ENCODE measurements at places on chromosomes 11 and 22.
A peak's percentile ranks its signal among the peaks of the same experiment; 100 is the strongest.

DNA sequence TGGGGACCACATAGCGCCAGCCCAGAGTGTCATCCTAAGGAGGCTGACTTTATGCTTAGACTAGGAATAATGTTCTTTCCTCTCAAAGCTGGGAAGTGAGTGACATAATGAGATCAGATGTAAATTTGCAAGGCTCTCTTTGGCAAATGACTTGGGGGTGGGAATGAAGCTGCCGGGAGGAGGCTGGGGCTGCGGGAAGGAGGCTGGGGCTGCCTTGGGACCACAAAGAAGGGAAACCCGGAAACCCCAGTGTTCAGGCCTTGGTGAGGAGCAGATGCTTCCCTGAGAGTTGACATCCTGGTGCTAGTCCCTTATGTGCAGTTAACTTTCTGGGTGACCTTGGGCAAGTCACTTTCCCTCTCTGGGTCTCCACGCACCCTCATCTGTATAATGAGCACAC, 182.0 kb downstream of the CHST1 start:
- DNase-seq = no peak

DNA sequence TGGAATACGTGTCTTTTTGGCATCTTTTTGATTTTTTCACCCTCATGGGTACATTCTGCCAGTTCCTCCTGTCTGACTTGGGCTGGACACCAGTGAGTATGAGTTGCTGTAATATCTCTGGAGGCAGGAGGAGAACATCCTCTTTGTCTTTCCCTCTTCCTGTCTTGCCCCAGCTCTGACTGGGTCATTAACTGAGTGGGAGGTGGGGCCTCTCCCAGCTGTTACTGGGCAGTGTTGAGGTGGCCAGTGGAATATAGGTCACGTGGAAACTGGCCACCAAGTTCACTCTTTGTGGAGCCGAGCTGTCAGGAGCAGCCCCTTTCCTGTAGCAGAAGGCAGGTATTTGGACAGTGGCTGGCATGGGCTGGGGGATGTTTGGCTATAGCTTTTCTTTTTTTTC, 2.2 kb downstream of the GLB1L2 start:
- no peak for DNase-seq

DNA sequence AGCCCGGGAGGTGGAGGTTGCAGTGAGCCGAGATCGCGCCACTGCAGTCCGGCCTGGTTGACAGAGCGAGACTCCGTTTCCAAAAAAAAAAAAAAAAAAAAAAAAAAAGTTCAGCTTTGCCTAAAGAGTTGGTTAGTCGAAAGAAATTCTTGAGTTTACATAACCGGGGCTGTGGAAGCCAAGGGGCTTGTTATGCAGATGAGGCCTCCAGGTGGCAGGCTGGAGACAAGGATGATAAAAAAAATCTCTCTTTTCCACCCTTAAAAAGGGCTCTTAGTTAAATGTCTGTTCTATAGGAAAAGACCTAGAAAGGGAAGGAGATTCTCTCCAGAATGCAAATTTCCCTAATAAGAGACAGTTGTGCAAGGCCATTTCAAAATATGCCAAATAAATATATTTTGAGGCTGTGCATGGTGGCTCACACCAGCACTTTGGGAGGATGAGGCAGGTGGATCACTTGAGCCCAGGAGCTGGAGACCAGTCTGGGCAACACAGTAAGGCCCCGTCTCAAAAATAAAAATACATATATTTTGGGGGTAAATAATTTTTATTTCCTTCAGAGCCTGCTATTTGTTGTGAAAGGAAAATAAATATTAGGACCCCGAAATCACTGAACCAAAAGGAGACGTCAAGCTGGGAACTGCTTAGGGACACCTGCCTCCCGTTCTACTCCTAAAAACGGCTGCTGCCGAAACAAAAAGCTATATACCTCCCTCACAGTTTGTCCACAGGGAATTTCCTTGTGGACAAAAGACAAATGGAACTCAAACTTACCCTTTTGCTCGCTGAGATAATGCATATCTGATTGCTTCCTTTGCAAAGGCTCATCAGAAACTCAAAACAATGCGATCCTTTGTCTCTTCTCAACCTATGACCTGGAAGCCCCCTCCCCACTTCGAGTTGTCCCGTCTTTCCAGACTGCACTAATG, 2.4 kb upstream of the IFITM2 start:
- no peak for DNase-seq

DNA sequence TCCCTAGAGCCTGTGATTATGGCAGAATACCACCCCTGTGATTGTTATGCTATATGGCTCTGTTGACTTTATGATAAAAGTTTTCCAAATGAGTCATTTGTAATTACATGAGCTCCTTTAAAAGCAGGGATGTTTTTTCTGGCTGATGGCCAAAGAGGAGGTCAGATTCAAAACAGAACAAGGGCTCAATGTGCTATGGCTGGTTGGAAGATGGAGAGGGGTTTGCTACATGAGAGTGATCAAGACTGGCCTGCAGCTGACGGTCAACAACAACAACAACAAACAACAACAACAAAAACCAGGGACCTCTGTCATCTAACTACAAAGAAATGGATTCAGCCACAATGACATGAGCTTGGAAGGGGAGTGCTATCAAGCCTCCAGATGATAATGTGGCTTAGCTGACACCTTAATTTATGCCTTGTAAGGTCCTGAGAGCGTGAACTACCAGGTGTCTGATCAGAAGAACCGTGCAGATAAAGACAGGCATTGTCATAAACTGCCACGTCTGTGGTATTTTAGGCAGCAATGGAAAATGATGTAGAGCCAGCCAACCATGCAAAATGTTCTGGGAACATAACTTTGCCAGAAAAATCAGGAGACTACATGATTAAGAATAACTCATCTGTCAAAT, 47.2 kb downstream of the PIWIL3 start:
- DNase-seq = peak; percentile 51

DNA sequence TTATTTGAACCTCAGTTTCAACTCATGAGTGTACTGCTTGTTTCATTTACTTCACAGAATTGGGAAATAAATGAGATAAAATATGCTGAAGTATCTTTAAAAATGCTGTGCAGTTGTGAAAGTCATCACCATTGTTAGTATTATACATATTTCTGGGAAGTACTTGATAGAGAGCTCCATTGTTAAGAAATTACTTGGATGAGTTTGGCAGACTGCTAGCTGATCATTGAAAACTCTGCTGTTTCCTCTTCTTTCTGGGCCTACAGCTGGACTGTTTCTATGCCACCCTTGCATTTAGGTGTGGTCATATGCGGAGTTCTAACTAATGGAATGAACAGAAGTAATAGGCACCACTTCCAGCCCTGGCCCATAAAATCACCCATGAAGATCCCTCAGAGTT, 10.0 kb downstream of the SIK2 start:
- DNase-seq = no peak

GRCh38 chr11:71163371-71163770, 89.0 kb downstream of the SHANK2 start:
- DNase-seq = no peak

DNA sequence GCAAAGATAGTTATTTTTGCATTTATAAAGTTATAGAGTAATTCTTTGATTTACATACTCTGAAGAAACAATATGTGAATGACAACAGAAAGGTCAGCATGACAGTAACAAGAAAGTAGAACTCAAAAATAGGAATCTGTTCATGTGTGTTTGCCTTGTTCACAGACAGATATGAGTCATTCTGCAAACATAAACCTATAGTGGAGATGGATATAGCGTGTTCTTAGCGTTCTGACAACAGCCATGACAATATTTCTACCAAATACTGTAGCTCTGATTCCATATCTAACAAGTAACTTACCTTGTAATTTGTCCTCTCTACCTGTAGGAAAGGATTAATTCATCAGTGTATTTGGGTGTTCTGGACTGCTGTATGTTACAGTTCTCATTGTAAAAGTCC, 208.5 kb upstream of the MTMR2 start:
- no peak for DNase-seq

- no peak for DNase-seq
Measured at GRCh38 chr11:20618083-20618482, 18.7 kb downstream of the SLC6A5 start.

- peak; percentile 74 for DNase-seq
Measured at GRCh38 chr11:45102810-45103621, 43.4 kb upstream of the PRDM11 start.

GRCh38 chr11:69529001-69529400, 47.5 kb downstream of the LINC01488 start:
- DNase-seq = no peak

DNA sequence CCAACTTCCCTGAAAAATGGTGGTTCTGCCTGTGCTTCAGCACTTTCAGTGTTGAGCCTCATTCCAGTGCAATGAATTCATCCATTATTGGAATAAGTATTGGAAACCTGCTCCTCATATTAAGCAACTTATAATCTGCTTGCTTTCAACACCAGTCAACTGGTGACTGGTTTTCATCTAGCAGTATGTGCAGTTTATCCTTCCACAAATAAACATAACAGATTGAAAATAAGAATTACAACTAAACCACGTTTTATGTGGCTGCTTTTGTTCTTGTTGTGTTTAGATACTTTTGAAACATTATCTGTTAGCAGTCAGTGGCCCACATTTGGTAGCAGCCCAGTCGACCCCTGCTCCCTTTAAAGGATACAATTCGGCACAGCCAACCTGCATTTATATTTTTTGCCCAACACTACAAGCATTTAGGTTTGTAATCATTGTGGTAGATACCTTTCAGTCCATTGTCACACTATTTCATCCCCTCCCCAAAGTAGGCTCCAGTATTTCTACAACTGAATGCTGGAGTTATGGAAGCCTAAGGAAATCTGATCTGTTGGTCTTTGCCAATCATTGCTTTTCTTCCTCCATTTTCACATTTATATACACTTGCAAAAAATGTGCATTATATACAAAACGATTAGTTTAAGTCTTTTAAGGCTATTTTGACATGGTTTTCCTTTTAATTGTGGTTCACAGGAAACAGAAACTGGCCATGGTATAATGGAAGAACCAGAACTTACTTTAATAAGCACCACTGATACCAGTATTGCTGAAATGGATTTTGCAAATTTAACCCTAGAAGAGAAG, 13.1 kb downstream of the TAF1D start:
- no peak for DNase-seq

DNA sequence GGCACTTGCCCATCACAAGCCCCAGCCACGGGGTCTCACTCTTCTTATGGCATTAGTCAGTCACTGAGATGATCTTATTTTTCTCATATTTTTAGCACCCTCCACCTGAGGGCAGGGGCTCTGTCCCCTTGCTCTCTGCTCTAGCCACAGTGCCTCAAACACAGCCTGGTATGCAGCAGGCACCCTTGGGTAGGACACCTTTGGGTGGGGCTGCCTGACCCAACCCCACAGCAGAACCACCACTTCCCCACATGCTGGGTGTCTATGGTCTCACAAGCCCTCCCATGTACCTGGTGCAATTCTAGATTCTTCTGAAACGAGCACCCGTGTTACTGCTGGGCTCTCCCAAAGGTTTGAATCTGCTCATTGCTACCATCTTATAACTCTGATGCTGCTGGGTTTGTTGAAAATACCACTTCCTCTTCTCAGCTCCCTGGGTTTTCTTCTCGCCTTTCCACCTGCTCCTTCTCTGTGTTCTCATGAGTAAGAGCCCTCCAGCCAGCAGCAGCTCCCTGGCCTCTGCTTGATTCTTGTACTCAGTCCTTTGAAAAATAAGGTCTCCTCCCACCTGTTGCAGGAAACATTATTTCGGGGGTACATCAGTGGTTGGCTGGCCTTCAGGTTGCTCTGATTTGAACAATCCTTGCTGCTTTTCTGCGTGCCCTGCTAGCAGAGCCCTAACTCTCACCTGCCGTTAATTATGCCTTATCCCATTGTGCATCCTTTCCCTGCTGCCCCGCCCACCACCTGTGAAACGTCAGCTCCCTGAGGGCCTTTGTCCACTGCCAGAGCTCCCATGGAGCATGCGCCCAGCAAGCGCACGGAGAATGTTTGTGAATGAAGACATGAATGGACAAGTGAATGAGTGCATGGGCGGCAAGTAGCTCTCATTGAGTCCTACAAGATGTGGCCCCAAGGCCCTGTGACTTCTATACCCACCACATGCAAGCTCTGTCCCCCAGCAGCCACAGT, 1181.6 kb downstream of the TBC1D22A start:
- no peak for DNase-seq

GRCh38 chr22:21014726-21015465, at the start of gene P2RX6:
Gene P2RX6, plus strand, starts transcription at chr22:21015165. Its CDS starts 10 bp downstream, at chr22:21015175.
- DNase-seq = no peak

- DNase-seq = no peak
Measured at GRCh38 chr11:83317757-83318690, 31.9 kb upstream of the CCDC90B start.

GRCh38 chr11:119486691-119487259, 63.8 kb upstream of the THY1 start:
- DNase-seq = no peak

GRCh38 chr11:19241260-19242178, 774 bp upstream of the E2F8 start:
- DNase-seq = no peak

GRCh38 chr11:71388637-71389235, 59.5 kb downstream of the DHCR7 start:
- no peak for DNase-seq

GRCh38 chr11:76453248-76453647, 8.4 kb downstream of the EMSY start:
- DNase-seq = no peak

GRCh38 chr11:20926799-20927540, 257.6 kb downstream of the NELL1 start:
- DNase-seq = no peak

GRCh38 chr11:118979434-118979833, 7.9 kb downstream of the FOXR1 start:
- DNase-seq = no peak

DNA sequence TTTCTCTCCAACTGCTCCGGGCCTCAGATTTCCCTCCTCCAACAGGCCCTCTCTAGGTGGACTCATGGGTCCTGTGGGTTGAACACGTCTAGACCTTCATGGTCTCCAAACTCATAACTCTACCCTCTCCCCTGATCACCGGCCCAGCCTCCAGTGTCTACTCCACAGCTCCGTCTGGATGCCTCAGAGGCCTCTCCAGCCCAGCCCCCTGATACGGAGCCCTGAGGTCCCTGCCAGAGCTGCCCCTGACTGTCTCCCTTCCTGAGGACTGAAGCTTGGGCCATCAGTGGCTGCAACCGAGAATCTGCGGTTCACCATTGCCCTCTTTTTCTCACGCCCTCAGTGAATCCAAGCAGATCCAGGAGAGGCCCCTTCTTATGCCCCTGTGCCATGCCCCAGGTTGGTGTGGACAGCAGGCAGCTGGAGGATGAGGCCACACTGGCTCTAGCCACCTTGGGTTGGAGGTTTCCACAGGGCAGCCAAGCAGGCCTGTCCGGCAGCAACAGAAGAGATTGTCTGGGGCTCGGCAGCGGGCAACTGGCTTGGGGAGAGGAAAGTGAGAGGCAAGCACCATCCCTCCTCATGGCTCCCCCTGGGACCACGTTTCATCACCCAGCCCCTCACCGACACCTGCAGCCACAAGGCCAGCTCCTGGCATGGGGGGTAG, 104.6 kb upstream of the FGF3 start:
- no peak for DNase-seq

Data from HS-5 (cell line).